Lung microvascular endothelial cell (primary cell): ENCODE measurements at places on chromosomes 16 and 17.
A peak's percentile ranks its signal among the peaks of the same experiment; 100 is the strongest.

DNA sequence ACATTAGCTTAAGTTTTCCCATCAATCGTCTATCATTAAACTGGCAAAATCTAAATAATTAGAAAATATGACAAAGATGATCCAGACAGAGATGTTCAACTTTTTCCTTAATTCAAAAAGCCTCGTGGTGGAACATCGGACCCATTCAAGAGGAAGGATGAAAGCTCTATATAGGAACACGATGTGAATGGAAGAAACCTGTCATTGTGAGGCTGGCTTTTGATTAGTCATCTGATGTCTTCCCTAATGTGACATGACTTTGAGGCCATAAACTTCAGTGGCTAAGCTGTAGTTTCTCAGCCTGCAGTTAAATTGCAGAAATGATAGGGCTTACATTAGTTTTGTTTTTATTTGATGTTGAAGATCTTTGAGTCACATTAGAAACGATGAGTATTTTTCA is 1.0 kb downstream of the AMZ2 start:
- DNase-seq = no peak

GRCh38 chr16:80602894-80603293 is 62.1 kb downstream of the DYNLRB2 start:
- DNase-seq = no peak

DNA sequence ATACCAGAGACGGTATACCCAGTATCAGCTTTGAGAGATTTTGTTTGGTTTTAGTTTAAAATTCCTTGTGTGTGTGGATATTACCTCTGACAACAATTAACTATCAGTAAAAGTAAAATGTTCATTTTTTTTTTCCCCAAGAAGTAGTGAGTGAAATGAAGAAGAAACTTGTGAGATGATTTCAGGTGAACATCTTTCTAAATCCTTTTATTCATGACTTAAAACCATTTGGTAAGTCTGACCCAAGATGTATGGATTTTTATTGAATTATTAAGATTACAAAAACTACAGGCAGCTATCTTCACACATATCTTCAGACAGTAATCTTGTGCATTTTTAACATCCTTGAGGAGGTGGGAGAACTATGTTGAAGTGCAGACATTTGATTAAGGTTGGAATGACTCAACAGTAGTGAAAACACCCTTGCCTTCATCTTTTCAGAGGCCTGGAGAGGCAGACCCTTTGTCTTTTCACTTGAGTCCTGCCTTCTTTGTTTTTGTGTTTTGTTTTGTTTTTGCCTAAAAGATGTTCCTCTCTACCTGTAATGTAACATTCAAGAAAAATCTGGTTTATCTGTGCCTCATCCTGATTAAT is 240.3 kb upstream of the TBX2 start:
- DNase-seq = no peak

DNA sequence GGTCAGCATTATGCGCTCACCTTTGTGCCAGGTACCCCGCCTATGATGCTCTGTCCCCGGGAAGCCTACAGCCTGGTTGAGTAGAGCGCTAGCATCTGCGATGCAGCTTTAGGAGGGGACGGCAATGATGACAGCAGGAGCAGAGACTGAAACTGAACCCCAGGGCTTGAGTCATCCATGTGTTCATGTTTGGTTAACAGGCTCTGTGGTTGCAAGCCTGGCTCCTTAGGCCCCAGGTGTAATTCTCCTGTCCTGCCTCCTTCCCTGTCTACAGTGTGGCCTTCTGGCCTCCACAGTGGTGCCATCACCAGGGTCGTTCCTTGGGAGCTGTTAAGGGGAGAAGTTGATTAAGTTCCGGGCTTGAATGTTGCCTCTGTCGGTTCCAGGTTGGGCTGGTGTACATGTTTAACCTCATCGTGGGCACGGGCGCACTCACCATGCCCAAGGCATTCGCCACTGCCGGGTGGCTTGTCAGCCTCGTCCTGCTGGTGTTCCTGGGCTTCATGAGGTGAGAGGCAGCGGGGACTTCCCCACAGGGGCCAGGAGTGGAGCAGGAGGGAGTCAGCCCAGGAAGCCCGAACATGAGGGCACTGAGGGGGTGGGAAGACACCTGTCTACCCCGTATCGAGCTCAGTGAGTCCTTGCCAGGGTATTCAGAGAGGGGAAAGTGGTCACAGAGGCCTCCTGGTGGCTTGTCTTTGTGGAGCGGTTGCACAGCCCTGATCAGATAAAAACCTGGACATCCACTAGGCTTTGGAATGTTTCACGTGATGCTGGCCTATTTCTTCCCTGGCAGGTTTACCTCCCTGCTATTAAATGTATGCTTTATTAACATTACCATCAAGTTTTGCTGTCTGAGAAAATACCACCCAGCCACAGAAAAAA is 9.2 kb upstream of the NAT9 start:
- no peak for DNase-seq

DNA sequence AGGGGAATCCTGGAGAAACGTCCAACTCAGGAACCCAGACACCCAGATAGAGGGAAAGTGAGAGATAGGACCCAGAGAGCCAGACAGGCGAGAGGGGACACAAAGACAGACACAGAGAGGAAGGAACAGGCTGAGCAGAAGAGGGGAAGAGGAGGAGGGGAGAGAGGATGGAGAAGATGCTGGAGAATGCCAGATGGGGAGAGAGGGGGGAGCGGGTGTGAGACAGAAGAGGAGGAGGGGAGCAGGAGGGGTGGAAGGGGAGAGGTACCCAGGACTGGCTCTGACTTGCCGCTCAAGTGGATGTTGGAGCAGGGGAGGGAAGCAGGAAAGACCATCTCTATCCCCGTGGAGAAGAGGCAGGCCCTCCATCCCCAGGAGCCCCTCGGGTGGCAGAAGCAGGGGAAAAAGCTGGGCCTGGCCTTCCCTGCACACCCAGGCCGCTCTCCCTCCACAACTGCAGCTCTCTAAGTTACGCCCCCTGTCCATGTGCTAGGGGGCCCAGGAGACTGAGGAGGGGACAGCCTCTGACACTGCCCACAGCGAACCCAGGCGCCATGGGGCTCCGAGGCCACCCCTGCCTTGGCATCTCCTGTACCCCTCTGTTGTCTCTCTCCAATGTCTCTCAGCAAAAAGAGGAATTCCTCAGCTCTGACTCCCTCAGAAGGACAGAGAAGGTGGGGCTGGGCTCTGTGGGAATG is 4.8 kb downstream of the PPP1R9B start:
- no peak for DNase-seq

GRCh38 chr16:79261944-79262552 is 338.5 kb downstream of the MAF start:
- DNase-seq = no peak

DNA sequence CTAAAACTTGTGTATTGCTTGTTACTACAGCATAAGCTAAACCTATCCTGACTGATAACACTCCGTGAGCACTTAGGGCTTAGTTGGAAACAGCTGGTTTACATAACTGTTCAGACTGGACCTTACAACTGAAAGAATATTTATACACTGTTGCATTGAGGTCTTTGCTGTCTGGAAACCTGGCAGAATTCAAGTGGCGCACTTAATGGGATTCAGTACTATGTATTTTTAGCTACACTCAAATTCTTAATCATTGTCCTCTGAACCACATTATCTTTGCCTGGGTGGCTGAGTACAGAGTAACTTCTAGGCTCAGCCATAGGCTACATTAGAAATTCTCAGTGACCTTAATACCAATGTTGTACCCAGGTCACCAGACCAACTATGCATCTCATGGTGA is 172.9 kb downstream of the PMP22 start:
- DNase-seq = no peak

- no peak for DNase-seq
Measured at GRCh38 chr17:43767053-43767712, 8.6 kb upstream of the SOST start.

GRCh38 chr17:75535119-75535537 is 9.6 kb downstream of the LLGL2 start:
- DNase-seq = no peak

- peak; percentile 24 for DNase-seq
Measured at GRCh38 chr16:89658221-89658879, 714 bp downstream of the SPATA33 start.

GRCh38 chr17:44981221-44981968 is 13.3 kb upstream of the C1QL1 start:
- peak; percentile 89 for DNase-seq

GRCh38 chr17:71849783-71850768 is 270.7 kb upstream of the SOX9 start:
- no peak for DNase-seq

GRCh38 chr17:10772425-10773380 is 31.2 kb downstream of the TMEM238L start:
- peak; percentile 22 for DNase-seq

DNA sequence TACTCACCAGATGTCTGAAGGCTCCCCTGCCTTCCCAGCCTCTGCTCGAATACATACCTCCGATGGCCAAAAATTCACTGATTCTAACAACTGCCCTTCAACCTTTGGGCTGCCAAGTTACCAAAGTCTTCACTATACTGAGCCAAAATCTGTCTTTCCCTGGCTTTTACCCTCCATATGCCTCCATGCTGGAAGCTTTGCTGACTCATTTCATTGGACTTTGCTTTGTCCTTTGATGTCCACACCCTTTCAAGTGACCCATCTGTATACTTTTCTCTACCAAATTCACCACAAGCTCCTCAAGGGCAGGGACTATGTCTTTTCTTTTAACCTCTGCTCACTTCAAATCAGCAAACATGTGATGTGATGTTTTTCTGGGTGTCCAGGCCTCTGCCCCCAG is 21.0 kb upstream of the MTMR4 start:
- DNase-seq = no peak

DNA sequence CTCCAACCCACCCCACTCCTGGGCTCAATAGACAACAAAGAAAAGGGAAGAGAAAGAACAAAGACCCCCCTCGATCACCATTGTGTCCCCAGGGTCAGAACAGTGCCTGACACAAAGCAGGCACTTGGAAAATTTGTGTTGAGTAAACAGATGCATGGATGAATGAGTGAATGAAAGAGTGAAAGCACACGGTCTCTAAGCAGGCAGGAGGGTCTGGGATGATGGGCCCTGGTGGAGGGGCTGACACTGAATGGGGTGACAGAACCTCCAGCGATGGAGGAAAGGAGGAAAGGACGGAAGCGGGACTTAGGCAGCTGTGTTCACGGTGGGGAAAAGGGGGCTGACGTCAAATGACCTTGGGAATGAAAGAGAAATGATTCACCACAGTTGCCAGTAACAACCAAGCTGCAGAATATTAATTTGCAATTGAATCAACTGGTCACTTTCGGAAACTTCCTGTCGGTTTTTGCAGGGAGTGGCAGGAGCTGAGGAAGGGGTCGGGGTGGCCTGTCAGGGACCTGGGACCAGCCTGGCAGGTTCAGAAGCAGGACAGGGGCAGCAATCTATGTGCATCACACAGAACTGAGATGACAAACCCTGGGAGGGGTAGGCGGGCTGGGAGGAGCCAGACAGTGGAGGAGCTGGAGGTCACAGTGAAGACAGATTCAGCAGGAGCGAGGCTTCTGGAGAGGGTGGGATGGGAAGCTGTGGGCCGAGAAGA is 6.7 kb upstream of the GAST start:
- peak; percentile 66 for DNase-seq

- no peak for DNase-seq
Measured at GRCh38 chr16:4803898-4804762, 1.7 kb upstream of the ROGDI start.

- DNase-seq = no peak
Measured at GRCh38 chr16:79317521-79317920, 283.0 kb downstream of the MAF start.

- no peak for DNase-seq
Measured at GRCh38 chr16:57823836-57824235, 21.5 kb upstream of the KIFC3 start.

- no peak for DNase-seq
Measured at GRCh38 chr17:1996800-1997288, 28.3 kb downstream of the RTN4RL1 start.

DNA sequence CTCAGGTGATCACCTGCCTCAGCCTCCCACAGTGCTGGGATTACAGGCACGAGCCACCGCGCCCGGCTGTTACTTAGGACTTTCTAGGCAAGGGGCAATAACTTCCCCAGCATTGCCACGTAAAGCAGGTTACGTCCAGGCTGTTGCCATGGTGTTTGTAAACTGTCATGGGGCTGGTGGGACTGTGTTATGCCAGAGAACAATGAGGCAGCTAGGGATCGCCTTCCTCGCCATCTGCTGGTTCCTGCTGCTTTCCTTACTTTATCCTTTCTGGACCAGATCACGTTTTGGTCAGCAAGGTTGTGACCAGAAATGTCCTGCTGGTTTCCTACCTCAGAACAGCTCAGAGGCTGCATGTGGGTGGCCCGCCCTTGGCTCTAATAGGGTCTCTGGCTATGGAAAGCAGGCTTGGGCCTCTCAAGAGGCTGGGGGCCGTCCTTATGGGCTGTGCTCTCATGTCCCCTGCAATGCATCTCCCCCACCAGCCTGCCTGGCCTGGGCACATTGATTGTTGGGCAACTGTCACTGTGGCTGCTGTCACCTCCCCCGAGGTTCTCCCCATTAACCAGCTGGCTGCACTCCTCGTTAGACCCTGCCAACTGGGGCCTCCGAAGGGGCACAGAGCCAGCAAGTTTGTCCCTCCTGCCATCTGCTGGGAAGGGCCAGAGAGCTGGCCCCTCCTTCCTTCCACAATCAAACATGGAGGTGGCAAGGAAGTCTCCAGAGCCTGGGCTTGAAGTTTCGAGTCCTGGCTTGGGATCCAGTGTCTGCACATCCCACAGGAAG is 28.2 kb upstream of the ZC3H18 start:
- no peak for DNase-seq

DNA sequence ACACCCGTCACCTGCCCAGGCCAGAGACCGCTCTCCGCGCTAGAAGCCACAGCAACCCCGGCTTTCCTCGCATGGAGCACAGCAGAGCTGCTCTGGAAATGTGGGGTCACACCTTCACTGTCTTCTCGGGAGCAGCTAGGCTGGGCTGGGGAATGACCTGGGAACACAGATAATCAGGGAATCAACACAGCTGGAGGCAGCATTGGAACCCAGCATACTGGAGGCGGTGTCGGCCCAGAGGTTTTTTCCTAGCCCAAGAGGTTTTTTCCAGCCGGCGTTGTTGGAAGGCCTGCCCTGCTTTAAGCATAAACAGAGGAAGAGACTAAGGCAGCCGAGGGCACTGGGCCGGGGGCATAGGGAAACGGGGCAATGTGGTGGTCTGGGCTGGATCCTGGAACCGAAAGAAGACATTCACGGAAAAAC is 791 bp upstream of the PLD6 start:
- DNase-seq = peak; percentile 32

- DNase-seq = no peak
Measured at GRCh38 chr17:55635253-55635914, 87.3 kb downstream of the TMEM100 start.

GRCh38 chr17:13420418-13420826 is 181.3 kb downstream of the HS3ST3A1 start:
- no peak for DNase-seq

DNA sequence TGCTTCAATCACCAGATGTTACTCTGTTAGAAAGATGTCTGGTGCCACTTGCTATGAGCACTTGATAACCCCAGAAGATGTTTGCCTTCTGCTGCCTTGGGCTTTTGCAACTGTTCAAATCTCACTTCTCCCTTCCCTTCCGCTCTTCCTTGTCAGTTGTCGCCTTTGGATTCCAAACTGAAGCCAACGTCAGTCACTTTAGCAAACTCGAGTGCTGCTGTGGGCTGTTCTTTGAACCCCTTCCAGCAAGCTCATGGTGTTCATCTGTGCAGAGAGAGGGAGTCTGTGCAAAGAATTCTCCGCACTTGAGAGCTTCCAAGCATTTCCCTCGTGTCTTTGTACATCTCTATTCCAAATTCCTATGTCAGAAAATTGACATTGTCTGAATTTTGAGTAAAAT is 879.4 kb downstream of the CDH11 start:
- no peak for DNase-seq

GRCh38 chr17:16443511-16444257 is 28.3 kb downstream of the TRPV2 start:
- no peak for DNase-seq

GRCh38 chr17:82105417-82105881 is 7.4 kb upstream of the FASN start:
- DNase-seq = no peak
